GM04504 (cell line): ENCODE measurements at places on chromosomes 7 and 10.

GRCh38 chr7:114409750-114410149 lies 4.9 kb upstream of the FOXP2 start:
- peak; percentile 3 for DNase-seq

GRCh38 chr10:46277840-46278239 lies 9.0 kb upstream of the ANTXRL start:
- DNase-seq = no peak

DNA sequence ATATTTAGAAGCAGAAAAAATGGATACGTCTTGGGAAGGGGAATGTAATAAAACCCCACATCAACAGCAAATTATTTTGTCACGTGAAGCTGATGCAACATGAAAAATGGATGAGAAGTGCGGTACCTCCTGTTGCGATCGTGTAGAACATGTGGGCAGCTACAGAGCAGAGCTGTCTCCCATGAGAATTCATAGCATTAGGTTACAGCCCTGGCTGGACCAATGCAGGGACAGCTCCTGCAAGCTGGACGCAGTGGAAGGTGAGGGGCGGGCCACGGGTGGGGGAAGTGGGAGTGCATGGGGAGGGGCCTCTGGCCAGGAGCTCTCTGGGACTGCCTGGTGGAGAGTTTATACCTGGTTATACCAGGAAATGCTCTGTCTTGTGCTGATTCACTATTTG lies 120.3 kb downstream of the GATA3 start:
- no peak for DNase-seq

DNA sequence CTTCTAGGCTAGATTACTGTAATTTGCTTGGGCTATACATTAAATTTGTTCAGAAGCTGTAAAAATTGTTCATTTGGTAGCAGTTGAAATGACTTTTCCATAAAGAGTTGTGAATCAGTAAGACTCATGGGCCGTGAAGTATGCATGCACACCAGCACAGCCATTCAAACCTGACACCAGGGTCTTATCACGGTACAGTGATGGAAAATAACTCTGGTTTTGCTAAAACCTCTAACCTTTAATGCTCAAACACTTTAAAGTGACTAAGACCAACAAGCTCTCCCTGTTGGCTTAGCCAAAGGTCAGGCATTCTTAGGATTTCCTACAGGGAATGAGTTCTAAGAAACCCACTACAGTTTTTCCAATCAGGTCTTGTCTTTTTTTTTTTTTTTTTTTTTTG lies 11.5 kb downstream of the ARL3 start:
- no peak for DNase-seq

- DNase-seq = no peak
These were observed 70.2 kb upstream of the CCDC71L start for GRCh38 chr7:106731187-106731586.

DNA sequence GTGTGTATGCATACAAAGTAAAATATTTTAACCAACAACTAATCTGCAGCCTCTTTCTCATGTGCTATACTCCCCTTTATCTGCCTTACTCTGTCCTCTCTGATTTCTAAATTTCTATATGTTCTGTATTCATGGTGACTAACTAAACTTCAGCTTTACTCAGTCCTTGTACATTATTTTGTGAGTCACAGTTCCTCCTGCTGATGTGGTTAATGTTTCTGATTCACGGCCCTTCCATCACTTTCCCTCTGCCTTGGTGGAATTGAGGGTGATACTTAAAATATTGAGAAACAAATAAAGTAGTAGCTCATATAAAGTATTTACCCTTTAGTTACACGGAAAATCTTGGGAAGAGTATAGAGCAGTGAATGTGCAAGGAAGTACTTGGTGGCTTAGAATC lies 899.1 kb upstream of the ZWINT start:
- no peak for DNase-seq
